ENCODE measurements at places on chromosomes 2 and 18.

GRCh38 chr2:41698678-41699422 is 349.0 kb upstream of the PKDCC start:
- H3K4me1 ChIP-seq, result peaks cover 5% of the 10 kb centered on the region
- DNase-seq, result no peak
- no peaks in the 10 kb centered on the region for H3K36me3 ChIP-seq

DNA sequence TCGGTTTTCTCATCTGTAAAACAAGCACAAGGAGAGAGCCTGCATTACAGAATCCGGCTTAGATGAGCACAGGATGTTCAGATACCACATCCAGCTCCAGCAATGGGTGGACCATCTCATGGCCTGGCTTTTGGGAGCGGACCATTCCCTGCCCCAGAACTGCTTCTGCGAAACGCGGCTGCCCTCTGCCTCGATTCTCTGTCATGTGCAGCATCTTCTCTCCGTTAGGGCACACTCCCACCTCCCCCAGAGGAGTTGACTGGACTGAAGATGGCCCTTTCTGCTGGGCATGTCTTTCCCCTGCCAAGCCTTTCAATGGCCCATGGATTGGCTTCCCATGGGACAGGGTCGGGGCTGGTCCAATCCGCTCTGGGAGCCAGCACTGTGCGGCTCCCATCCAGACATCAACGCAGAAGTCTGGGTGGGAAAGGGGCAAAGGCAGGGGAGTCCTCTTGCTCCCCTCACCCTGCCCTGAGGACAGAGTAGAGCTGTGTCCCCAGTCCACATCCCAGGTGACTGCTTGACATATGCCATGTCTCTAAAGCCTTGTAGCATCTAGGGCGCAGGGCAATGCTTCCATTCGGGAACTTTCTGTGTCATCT is 14.3 kb upstream of the FAHD2A start:
- no peaks in the 10 kb centered on the region for H3K4me1 ChIP-seq
- no peak overlapping the region for H3K4me3 ChIP-seq
- no peak overlapping the region for H3K27ac ChIP-seq
- peak; percentile 51 for DNase-seq
- H3K36me3 ChIP-seq, result no peaks in the 10 kb centered on the region

GRCh38 chr2:134564549-134564948 is 154.3 kb downstream of the TMEM163 start:
- H3K4me1 ChIP-seq, result no peaks in the 10 kb centered on the region
- no peak overlapping the region for H3K4me3 ChIP-seq
- DNase-seq, result no peak
- H3K36me3 ChIP-seq, result no peaks in the 10 kb centered on the region
- no peak overlapping the region for H3K27ac ChIP-seq

GRCh38 chr2:153455403-153455802 is 23.2 kb downstream of the RPRM start:
- H3K27me3 ChIP-seq, result no peaks in the 10 kb centered on the region
- no peaks in the 10 kb centered on the region for H3K4me1 ChIP-seq
- H3K27ac ChIP-seq, result no peak overlapping the region
- H3K4me3 ChIP-seq, result no peak overlapping the region
- H3K36me3 ChIP-seq, result no peaks in the 10 kb centered on the region

All from tibial artery (tissue), 4 donors.